ENCODE measurements at places on chromosomes 5 and 9.

GRCh38 chr5:150155258-150156026, at the start of gene PDGFRB:
Gene PDGFRB (minus strand): TSS chr5:150155845. CDS start chr5:150137047, 18,798 bp downstream.
- peak; percentile 77 for DNase-seq

DNA sequence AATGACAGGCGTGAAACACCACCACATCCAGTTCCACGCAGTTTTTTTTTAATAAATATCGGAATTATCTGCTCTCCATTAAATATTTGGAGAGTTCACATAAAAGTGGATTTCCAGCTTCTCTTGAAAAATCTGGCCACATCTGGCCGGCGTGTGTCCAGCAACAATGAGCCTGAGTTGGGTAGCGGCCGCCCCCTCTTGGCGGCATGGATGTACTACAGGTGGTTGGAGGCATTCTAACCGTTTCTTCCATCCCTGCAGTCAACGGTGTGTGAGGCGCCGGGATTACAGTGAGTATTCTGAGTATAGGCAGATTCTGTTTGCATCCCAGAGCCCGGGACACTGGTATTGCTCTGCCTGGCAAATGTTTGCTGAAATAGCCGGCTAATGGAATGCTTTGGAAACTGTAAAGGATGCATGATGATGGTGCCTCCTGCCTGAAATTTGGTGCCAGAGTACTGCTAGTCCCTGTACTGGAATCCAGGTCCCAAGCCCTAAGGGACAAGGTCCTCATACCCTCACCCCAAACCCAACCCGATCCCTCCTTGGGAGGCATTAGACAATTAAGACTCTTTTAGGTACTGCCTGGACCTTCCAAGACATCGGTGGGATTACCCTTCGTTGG, 13.6 kb upstream of the GM2A start:
- DNase-seq, result peak; percentile 70

DNA sequence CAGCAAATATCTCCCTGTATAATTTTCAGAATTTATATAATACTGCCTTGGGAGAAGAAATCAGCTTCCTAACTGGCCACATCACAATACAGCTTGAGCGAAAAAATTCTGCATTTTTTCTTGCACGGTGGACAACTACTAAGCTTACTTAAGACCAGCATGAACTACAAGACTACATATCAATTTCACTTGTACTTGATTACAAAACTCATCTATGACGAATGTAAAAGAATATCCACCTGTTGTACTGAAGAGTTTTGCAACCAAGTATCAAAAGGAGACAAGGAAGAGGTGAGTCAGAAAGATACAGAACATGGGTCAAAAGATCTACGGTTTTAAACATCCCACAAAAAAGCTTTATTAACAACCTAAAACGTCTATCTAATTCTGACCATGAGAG, 279.4 kb downstream of the BNC2 start:
- DNase-seq, result no peak

DNA sequence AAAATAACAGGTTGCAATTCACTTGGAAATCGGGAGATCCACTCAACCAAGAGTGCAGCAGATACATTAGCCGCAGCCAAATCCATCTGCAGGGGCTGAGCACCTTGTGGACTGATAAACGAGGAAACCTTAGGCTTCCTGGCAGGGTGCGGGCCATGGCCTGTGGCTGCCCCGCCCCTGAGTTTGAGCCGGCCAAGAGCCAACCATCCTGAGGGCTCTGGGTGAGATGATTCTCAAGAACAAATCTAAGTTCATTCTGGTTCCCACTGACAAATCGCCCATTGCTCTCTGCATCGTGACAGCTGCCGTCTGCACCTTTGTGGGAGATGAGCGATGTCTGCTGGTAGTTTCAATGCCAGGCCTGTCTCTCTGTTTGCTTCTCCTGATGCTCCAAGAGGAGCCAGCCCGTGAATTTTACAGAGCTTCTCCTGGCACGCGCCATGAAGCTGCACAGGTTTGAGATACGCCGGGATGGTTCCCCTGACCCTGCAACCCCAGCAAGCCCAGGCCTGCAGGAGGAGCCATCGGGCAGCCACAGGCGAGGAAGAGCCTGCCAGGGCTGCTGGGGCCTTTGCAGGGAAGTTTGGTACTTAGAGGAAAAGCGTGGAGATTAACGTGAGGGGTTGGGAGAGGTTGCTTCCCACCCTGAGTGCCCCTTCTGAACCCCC, 154.0 kb downstream of the OLFM1 start:
- DNase-seq, result no peak

DNA sequence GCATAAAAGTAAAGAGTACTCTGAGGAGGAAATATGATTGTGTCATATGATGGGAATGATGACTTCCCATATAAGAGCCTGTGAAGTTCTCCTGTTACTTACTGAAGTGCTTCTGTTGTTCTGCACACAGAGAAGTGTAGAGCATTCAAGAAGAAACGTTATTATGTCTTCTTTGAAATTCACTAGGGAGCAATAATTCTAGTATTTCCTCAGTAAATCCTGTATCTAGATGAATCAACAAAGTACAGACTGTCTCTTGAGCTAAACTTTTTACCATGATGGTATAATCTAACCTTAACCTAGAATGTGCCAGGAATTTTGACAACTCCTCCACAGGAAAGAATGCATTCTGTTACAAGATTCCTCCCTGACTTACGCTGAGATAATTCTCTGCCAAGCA, 18.9 kb upstream of the GHR start:
- DNase-seq, result no peak

DNA sequence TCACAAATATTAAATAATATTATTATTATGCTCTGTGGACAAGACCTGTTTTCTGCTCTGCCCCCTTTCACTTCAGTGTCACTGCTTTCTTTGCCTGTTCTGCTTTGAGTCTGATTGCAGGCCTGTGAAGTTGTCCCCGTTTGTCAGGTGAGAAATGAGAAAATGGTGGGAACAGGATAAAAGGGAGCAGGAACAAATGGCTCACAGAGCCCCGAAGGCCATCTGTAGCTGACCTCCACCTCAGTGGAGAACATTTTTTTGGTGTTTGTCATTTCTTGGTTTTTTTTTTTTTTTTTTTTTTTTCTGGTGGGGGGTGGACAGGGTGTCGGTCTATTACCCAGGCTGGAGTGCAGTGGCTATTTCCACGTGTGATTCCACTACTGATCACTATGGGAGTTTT, 13.2 kb upstream of the S100Z start:
- DNase-seq, result peak; percentile 41

DNA sequence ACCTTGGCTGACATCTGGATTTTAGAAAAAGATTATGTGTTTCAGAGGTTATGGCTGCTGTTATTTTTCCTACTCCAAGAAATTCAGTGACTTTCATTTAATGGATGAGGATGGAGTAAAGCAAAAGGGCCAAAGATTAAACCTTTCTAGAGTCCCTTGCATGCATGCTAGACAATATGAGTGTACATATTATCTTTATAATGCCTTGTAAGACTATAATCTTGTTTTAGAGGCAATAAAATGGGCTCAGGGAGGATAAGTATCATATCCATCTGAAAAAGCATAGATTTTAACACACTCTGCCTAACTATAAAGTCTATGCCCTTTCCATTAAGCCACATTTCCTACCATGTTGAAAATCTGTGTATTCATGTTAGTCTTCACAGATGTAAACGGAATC, 199.8 kb downstream of the EDIL3 start:
- DNase-seq, result no peak
